ENCODE measurements at places on chromosomes 2 and 18.
A peak's percentile ranks its signal among the peaks of the same experiment; 100 is the strongest.

DNA sequence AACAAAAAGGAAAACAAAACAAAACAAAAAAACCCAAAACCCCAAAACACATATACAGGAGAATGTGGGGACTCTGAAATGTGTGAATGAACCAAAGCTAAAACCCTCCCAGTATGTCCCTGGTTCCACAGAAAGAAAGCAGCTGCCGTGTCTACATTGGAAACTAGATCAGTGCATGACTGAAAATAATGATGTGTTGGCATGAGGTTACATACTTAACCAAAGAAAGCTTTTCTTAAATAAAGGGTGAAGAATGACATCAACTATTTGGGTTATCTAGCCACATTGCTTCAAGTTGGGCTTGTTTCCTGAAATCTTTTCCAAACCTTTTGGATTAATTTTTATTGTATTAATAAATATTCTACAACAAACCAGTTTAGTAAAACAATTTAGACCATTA, 91.9 kb upstream of the FN1 start:
- DNase-seq: no peak

DNA sequence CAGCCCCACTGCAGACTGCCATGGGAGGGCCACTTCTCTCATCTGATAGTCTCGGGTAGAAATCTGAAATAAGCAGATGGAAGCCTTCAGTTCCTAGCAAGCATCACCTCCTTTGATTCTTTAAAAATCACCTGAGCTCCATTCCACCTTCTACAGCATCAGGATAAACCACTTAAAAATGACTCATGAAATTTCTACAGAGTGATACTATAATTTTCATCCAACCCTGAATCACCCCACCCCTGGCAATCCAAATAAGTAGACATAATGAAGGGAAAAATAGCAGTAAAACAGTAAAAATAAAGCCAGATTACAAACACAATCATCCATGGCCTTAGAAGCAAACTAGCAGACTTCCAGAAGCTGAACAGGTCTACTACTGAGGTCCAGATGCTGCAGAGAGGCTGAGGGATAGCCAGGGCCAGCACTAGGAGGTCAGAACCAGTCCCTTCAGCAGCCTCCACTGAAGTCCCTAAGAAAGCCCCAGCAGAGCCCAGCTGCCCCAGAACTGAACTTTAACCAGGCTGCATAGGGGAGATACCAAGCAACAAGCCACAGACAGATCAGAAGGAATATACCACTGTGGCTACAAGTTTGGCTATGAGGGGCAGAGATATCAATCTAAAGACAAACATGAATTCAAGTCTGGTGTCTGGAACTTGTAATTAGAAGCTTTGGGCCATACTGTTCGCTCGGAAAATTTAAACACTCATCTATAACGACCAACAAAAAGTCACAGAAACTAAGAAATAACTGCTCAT, 54.7 kb upstream of the RNU4ATAC start:
- DNase-seq: no peak

DNA sequence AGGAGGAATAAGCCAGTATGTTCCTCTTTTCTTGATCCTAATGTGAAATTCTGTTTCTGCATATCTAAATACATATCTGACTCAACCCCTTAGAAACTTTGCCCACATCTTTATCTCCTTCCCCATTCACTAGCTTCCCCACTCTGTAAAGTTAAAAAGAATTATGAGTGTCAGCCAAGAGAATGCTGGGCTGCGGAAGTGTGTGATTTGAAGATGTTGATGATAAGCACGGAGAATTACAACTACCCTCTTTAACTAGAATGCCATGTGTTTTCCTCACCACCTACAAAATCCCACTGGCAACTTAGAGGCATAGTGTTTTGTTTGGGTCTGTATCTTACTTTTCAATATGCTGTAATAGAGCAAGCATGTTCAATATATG, 490.4 kb upstream of the FANCL start:
- DNase-seq: no peak

GRCh38 chr2:222751238-222751637, 79.8 kb downstream of the MOGAT1 start:
- DNase-seq: no peak

- no peak for DNase-seq
These were observed 2.4 kb upstream of the RNF144A start for GRCh38 chr2:6914828-6915227.

- no peak for DNase-seq
These were observed 67.2 kb downstream of the GREB1L start for GRCh38 chr18:21309248-21309647.

DNA sequence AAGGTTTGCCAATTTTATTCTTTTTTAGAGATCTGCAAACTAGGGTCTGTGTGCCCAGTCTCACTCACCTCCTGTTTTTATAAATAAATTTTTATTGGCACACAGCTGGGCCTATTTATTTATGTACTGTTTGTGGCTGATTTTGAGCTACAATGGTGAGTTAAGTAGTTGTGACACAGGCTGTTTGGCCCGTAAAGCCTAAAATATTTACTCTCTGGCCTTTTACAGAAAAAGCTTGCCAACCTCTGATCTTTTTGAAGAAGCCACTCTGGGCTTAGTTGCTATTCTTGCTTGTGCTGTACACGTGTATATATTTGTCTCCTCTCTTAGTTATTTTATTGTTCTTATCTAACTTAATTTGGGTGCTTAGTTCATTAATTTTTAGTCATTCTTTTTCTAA, 14.5 kb downstream of the NAB1 start:
- DNase-seq: no peak

GRCh38 chr18:69365658-69366057, 35.0 kb upstream of the DOK6 start:
- DNase-seq: no peak

- no peak for DNase-seq
These were observed 530.8 kb downstream of the ADCYAP1 start for GRCh38 chr18:1435487-1435886.

DNA sequence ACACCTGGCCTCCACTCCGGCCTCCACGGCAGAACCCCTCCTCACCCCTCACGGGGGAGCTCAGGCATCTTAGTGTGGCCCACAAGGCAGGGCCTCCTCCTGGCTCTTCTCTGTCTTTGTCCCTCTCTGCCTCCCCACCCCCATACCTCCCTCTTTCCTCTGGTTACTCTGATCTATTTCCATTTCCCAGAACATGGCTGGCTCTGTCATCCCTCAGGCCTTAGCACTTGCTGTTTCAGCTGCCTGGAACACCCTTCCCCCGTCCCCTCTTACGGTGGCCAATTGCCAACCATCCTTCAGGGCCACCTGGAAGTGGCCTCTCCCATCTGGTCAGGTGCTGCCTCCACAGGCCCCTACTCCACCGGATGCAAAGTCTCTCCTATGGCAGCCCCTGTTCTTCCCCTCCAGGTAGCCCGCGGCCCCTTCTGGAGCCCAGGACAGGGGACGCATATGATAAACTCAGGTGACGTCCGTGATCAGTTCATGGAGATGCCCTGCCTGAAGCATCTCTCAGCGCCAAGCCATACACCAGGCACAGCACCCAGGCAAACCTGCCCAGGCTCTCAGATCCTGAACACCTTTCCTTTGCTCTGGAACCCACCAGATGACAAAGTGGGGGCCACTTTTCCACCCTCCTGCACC, 3.6 kb upstream of the ECEL1 start:
- no peak for DNase-seq

GRCh38 chr2:36748166-36748565, 51.7 kb downstream of the VIT start:
- DNase-seq: no peak

GRCh38 chr2:190407662-190408537, at the start of gene MFSD6:
Gene MFSD6, plus strand, starts transcription at chr2:190408355. Its CDS starts 27,675 bp downstream, at chr2:190436030.
- DNase-seq: peak; percentile 68

- DNase-seq: no peak
These were observed 286.3 kb upstream of the FN1 start for GRCh38 chr2:215722125-215722524.

GRCh38 chr2:194802589-194802988, 854.4 kb upstream of the SLC39A10 start:
- DNase-seq: no peak

- no peak for DNase-seq
These were observed 154.9 kb downstream of the DTNA start for GRCh38 chr18:34864836-34865497.

GRCh38 chr2:104163611-104164130, 690.2 kb upstream of the POU3F3 start:
- no peak for DNase-seq

- DNase-seq: no peak
These were observed 12.1 kb downstream of the CFLAR start for GRCh38 chr2:201128033-201128432.

DNA sequence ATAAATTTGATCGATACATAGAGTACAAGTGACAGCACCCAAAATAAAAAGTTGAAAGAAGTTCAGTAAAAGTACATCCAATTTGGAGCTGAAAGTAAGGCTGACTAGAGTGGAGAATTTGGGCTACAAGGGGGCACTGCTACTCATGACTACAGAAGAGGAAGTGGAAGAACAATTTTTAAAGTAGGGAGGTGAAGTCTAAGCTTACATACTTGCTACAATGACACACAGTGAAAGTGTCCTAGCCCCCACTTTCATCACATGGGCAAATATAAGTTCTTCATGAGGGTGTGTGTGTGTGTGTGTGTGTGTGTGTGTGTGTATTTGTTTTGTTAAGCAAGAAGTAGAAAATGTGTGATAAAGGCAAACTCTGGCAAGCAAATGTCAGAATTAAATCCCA, 45.7 kb downstream of the MAP3K2 start:
- DNase-seq: no peak

- DNase-seq: peak; percentile 35
These were observed 50.7 kb upstream of the HNRNPA3 start for GRCh38 chr2:177161741-177162460.
